ENCODE measurements at places on chromosomes 2 and 18. TPM values are rescaled to one million over a fixed set of nuclear protein-coding genes. Genes with fewer than 3 reads are reported as not detected.

DNA sequence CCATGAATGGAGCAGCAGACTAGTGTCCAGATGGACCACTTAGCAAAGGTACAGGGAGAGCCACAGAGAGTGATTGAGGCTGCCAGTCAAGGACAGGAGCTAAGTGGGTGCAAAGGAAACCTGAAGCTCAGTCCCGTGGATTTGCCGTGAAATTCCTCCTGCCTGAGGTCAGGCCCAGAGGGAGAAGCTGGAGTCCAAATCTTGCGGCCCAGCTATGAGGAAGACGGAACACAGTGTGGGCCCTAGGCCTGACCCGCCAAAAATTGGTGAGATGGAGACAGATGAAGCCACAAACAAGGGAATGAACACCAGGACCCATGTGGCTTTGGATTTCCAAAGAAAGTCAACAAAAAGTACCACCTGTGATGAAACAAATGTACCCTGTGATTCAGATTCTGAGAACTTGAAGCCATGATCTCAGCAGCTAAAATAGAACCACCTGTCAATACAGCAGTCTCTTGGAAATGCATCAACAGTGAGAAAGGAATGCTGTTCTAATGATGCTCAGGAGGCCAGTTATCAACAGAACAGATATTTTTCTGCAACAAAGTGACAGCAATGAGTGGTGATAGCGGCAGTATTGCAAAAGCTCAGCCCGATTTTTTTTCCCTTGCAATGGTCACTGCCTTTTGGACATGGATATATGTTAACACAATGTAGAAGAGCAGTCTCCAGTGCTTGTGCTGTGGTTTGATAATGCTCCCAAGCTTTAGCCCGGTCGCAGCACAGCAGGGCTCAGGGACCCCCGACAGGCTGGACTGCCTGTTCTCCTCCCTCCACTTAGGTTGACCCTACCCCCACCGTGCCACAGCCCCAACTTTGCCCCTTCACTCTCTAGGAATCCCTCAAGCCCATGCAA is 10.7 kb downstream of the COL6A3 start:
- no peak for DNase-seq

DNA sequence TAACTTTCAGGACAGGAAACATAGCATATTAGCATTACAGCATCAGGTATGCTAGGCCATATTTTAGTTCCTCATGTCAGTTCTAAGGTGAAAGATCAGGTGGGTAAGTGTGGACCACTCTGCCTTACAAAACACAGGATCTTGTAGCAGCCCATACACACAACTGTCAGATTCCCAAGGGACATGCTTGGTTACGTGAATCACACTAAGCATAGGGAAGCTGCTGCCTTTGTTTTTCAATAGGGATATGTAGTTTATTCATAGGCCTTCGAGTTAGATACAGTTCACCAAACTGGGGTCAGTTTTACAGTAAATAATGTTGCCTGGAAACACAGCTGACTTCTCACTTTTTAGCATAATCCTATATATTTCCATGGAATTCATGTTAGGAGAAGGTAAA is 116.1 kb upstream of the OTX1 start:
- DNase-seq: no peak

The TLX2 gene
- total RNA-seq: not detected

DNA sequence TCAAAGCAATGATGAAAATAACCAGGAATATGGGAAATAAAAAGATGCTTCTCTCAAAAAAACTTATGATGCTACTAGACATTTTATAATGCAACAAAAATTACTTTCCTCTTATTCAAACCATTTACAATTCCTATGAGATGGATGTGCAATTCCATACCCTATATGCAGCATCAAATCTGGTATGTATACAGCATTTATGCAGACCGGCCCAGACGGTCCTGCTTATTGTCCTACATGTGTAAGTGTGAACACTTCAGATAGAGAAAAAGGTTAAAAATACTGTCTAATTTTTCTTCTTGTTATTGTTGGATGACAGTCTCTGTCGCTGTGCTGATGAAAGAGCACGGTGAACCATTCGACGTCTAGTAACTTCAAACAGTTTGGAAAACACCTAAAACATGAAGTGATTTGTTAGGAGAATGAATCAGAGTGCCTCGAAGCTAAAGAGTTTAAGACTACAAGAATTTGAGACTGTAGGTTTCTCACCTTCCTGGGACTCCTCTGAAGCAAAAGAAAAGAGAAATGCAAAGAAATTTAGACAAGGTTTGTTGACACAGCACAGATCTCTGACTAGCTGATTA is 80.8 kb downstream of the ATL2 start:
- no peak for DNase-seq

The TMEM163 gene
- total RNA-seq: 0.22 TPM

DNA sequence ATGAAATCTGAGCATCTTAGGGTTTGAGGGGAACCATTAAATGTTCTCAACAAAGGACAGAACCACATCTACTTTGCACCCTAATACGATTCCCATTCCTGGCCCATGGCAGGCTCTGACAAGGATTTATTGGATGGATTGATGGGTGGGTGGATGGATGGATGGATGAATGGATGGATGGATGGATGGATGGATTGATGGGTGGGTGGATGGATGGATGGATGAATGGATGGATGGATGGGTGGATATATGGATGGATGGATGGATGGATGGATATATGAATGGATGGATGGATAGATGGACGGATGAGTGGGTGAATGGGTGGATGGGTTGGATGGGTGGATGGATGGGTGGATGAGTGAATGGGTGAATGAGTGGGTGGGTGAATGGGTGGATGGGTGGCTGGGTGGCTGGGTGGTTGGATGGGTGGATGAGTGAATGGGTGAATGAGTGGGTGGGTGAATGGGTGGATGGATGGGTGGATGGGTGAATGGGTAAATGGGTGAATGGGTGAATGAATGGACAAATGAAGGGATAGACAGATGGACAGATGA is 29.6 kb upstream of the MLPH start:
- DNase-seq: no peak

GRCh38 chr18:70334264-70334663 is 45.4 kb downstream of the SOCS6 start:
- no peak for DNase-seq

DNA sequence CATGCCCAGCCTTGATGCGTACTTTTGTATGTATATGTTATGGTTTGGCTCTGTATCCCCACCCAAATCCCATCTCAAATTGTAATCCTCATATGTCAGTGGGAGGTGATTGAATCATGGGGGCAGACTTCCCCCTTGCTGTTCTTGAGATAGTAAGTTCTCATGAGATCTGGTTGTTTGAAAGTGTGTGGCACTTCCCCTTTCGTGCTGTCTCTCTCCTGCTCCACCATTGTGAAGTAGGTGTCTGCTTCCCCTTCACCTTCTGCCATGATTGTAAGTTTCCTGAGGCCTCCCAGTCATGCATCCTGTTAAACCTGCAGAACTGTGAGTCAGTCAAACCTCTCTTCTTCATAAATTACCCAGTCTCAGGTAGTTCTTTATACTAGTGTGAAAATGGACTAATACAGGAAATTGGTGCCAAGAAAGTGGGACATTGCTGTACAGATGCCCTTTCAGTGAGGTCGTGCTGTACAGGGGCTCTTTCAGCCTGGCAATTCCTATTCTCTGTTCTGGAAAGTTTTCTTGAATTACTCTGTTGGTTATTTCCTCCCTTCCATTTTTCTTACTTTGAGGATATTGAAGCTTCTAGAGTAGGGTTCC is 38.2 kb downstream of the KCMF1 start:
- DNase-seq: no peak

DNA sequence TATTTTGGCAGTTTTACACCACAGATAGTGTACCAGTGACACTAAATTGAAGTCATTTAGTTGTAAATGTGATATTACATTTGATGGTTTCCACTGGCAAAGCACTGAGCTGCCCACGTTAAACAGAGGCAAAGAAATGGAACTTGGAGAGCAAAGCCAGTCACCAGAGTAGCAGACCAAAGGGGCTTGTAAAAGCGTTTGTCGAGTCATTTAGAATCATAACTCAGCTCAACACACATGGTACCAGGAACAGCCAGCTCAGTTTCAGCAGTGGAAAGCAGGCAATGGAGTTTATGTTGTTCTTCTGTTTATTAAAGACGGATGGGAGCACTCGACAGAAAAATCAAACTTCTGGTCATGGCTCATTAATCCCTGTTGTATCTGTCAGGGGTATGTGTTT is 91.2 kb downstream of the POU3F3 start:
- DNase-seq: no peak

The SOX11 gene
- total RNA-seq: 0.93 TPM

The LYPD6B gene
- not detected for total RNA-seq

The PROM2 gene
- 1.4 TPM for total RNA-seq

The NEB gene
- total RNA-seq: 30.5 TPM

- no peak for DNase-seq
Measured at GRCh38 chr2:1991706-1992245, 247.5 kb upstream of the PXDN start.

The IKZF2 gene
- total RNA-seq: 6.8 TPM

GRCh38 chr2:169782513-169782912 is 16.2 kb upstream of the SSB start:
- DNase-seq: no peak

The FER1L5 gene
- 0.05 TPM for total RNA-seq

The CHST9 gene
- total RNA-seq: 2.0 TPM

- no peak for DNase-seq
Measured at GRCh38 chr18:54141041-54141608, 83.3 kb downstream of the MBD2 start.

DNA sequence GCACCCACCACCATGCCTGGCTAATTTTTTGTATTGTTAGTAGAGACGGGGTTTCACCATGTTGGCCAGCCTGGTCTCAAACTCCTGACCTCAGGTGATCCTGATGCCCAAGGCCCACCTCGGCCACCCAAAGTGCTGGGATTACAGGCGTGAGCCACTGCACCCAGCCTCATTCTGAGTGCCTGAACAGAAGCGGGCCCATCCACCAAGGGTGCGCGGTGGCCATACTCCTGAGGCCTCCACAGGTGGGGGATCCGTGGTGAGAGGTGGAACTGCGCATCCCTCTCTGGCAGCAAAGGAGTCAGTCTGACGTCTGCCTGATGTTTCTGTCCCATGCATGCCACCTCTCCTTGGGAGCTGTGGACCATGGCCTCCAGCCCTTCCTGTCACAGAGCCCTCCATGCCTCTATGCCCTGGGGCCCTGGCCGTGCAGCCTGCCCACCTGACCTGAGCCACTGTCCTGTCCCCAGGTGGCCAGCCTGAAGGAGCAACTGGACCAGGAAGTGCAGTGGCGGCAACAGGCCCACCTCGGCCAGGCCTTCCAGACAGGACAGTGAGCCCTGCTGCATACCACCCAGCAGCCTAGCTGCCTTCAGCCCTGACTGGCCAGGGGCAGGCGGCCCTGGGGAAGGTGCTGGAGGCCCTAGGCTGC is 7.6 kb upstream of the SNED1 start:
- no peak for DNase-seq

The VWC2L gene
- not detected for total RNA-seq

The CPO gene
- 0.25 TPM for total RNA-seq

DNA sequence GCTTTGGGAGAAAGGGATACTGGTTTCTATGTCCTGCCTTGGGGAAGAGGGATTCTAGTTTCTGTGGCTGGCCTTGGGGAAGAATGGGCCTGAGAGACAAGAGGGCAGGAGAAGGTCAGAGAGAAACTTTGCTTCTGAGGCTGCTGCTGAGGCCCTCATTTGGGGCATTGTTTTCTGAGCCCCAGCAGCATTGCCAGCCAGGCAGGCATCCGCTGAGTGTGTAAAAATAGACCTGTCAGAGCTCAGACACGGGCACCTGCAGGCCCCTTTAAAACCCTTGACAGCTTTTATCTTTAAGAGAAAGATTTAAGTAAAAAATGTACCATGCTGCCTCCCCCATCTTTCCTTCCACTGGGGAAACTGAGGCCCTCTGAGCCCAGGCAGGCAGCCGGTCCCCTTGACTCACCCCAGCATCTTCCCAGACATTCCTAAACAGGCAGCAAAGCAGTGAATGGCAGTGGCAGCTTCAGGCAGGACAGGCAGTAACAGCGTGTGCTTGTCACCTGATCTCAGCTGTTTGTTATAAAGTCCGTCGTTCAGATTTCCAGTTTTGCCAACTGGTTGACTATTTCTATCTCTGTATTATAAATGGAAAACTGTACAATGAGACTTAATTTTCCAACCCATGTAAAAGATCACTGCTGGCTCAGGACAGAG is 27.6 kb downstream of the MLPH start:
- peak; percentile 35 for DNase-seq

The C1QL2 gene
- total RNA-seq: not detected

The NYAP2 gene
- total RNA-seq: not detected

DNA sequence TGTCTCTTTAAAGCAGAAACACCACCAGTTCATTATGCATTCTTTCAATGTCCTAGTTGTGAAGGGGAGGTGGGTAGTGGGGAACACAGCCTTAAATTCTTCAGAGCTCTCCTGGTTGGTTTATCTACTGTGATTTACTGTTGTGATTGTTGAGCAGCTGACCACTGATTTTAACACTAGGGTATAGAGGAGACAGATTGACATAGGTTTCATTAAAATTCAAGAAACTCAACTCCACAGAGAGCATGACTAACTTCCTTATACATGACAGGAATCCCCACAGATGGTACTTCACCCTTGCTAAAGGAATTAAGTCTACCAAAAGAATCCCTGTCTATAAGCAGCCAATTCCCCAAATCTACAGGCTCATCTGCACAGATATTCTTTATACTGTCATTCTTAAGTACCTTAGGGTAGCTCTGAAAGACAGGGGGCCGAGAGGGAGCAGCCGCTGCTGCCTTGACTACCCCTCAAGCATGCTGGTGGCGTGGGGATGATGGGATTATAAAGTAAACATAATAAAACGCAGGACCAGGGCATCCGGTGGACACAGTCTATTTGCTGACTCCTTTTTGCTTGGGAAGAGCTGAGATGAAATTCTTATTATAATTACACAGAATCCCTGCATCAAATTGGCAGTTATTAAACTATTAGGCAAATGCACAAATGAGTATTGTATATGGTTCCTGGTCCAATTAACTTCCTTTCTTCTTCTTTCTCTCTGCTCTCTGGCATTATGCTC is 1377.6 kb upstream of the PIK3C3 start:
- DNase-seq: no peak

The GAD1 gene
- total RNA-seq: not detected

The RAB1A gene
- total RNA-seq: 115 TPM

The SLC23A3 gene
- total RNA-seq: 0.58 TPM

All from left ventricle myocardium inferior (tissue), 1 donor.